ENCODE measurements at places on chromosomes 1 and 21.

GRCh38 chr1:214026985-214027384, 39.2 kb downstream of the PROX1 start:
- no peak for DNase-seq

GRCh38 chr1:54421101-54421504, 14.9 kb upstream of the SSBP3 start:
- DNase-seq: no peak

DNA sequence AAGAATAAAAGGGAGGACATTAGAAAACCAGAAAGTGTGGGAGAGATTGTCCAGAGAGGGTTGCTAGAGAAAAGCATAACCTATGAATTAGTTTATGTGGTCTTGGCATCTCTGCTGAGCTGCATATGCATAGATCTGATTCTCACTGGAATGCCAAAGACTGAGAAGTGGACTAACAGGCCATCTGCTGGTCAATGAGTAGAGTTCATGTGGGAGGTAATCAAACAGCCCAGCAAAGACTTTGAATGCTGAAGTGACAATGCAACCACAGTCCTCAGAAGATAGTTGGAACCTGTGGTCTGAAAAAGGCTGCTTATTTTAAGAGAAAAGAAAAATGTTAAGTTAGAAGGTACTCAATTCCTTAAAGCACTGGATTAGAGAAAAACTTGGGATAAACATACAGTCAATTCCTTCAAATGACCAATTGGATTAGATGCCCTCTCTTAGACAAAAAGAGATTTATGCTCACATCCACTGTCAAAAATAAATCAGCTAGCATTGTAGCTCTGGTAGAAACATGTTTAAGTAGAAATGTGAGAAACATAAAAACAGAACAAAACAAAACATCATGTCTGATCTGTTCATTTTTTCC, 382.8 kb downstream of the AMY1C start:
- DNase-seq: no peak

- DNase-seq: peak; percentile 42
Measured at GRCh38 chr1:77504986-77505385, 177.5 kb downstream of the ZZZ3 start.

Measured in SIG-M5 (cell line).